ENCODE measurements at places on chromosomes 3 and 15.

GRCh38 chr15:70583006-70583405, 180.4 kb downstream of the UACA start:
- DNase-seq = no peak

GRCh38 chr15:65339920-65340319, 35.4 kb downstream of the RNU5B-1 start:
- DNase-seq = no peak

DNA sequence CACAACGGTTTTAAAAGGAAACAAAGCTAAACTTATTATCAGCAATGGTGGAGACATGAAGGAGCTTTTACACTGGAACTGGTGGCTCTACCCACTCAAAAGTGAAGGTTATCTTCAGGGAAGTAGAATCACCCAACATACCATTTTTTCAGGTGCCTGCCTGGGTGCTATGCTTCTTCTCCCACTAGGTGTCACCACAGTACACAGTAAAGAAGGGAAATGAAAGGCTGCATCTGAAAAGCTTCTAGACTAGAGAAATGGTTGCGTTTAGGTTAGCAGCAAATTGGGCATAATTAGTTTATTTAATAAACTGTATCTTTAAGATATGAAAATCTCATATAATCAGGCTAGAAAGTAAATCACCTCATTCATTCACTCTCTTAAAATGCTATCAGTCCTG, 47.0 kb upstream of the SELENOK start:
- DNase-seq = peak; percentile 47

GRCh38 chr15:47506329-47507100, 210.8 kb upstream of the SEMA6D start:
- no peak for DNase-seq

DNA sequence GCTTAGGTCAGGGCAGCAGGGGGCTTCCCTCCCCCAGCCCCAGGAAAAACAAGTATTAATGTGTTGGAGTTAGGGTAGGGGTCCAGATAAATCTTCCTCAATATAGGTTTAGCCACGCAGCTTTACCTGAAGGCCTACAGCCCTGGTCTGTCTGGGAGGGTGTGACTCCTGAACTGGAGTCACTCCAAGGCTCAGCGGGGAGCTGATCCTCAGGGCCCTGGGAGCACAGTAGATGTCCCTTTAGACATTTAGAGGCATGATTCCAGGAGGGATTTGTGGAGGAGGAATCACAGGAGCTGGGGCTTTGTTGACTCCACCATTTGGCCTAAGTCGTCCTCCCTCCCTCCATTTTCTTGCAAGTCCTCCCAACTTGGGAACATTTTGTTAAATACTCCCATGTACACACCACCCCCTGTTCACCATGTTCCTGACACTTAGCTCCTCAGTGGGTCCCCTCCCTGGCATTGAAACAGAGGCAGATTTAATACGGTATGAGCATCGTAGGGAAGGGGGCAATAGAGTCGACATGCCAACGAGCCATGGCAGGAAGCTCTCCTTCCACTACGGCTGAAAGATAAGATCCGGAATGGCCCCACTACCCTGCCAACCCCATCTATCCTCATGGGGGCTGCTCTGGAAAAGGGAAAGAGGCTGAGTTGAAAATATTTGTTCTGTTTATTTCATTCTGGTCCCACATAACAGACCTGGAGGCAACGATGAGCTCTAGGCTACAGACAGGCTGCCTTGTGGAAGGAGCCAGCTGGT, 69.0 kb upstream of the LARS2 start:
- no peak for DNase-seq

DNA sequence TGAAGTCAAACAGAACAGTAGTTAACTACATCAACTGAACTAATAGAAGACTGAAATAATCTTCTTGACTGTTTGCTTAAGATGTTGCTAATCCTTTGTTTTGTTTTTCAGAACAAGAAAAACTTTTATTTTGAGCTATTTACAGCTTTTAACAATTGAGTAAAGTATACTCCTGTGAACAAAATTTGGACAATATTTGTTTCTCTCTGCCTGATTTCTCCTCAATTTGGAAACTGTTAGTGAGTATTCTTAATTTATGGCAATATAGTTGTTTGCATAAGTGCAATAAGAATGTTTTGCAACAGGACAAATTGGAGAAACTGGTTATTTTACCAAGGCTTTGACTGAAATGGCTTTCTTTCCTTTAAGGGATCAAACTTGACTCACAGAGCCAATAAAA, 36.5 kb upstream of the ENTPD3 start:
- DNase-seq = no peak

DNA sequence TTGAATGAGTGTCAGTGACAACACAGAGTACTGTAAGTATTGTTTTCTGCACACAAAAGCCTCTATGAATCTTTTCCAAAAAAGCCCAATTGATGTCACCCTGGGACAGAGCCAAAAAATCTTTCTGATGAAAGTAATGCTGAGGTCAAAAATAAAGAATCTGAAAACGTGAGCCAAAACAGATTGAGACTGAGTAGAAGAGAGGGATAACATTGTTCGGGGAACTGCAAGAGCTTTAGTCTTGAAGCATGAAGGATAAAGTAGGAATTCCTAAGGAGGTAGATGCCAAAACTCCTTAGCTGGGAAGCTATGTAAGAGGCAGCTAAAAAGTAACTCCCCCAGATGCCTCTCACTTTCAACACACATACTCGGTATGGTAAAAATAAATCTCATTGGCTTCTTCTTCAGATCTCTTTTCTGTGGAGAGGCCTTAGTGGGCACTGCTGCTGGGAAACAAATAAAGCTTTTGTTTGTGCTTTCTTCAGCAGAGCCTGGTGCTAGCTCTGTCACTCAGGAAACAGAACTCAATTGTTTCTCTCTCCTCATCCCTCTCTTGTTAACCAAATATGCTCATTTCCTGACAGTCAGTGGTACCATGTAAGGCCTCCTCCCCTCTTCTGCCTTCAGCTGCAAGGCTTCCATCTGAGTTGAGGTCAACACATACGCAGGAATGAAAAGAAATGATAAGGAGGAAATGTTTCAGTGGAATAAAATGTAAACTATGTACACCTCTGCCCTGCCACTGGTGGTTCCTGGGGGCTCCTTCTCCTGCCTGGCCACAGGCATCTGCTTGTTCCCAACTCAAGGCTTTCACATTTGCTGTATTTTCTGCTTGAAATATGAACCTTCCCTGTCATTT, 58.1 kb downstream of the CD200 start:
- peak; percentile 12 for DNase-seq

GRCh38 chr3:46293035-46293724, 50.9 kb downstream of the CCR3 start:
- DNase-seq = no peak

DNA sequence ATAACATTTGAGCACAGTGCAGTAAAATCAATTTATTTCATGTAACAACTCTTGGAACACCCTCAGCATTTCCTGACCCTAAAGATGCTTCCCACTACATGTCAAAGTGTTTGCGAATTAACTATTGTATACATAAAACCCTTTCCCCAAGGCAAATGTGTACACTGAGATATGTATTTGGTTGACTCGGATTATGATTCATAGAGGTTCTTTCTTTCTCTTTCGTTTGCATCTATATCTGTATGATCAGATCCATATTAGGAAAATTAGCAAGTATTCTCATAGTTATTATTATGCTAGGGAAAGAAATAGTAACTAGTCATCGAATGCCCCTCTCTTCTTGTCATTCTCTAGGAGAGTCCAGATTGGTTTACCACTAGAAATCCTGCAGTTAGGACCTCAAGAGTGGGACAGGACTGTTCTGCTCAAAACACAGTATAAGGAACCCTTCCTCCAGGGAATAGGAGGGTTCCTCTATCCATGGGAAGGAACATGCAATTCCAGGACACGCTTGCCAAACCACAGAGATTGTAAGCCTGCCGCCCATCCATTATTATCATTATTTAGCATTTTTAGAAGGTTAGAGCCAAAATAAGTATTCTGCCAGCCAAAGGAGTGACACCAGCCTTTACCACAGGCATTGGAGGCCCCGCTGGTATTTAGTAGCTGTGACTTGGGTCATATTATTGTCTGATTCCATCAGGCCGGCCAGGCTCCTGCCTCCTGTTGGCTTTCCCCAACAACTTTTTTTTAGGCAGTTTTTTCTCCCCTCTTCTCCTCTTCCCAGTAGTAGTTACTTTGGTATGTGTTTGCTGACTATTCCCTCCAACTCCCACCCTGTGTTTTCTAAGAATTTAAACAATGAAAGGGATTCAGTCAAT, 100.7 kb downstream of the GALK2 start:
- DNase-seq = no peak

GRCh38 chr15:79184465-79184892, 93.9 kb upstream of the RASGRF1 start:
- DNase-seq = peak; percentile 81

Data from neural crest cell (in vitro differentiated cells).